Activated CD4-positive, alpha-beta T cell treated with anti-CD3 and anti-CD28 coated beads, Interleukin-10, Interleukin-2, amounts not matched to agents 100 ng/mL and 50 ng/mL, durations not matched to agents 16 hours and 8 hours (primary cell): ENCODE measurements at places on chromosomes 5 and 9.

- no peak for DNase-seq
Observed at GRCh38 chr9:33408087-33408486, 5.7 kb upstream of the AQP7 start.

DNA sequence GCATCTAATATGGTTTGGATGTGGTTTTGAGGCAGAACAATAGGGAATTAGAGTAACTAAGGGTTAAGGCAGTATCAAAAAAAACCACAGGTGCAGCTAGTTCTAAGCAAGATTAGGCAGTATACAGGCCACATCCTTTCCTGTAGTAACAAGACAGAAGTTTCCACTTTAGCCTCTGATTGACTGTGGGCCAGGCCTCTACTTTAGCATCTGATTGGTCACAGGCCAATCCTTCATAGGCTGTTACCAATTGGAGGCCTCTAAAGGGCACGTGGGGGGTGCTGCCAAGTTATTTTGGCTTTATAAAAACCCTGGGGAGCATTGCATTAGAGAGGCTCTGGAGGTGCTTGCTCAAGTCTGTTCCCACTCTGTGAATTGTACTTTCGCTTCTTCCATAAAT lies 144.1 kb upstream of the ST8SIA4 start:
- peak; percentile 3 for DNase-seq

DNA sequence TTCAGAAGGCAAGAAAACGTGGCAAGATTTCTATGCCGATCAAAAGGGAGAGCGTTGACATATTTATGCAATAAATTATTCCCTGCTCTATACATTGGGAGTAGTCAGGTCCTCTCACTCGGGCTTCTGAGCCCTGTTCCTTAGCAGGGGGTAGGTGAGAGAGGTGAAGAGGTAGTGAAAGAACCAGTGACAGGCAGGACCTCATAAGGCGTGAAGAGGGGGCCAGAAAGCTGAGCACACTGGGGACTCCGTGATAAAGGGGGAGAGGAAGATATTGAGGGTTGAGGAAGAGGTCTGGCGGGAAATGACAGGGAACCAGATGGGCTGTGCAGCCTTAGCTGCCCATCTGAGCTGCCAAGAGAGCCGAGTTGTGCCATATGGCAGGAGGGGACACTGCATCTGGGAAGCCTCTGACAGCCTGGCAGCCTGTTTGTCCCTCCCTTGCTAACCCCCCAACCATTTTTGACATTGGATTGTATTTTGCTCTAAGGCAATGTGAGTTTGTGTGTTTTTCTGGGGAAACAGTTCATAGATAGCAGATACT lies 782 bp upstream of the CDC20B start:
- no peak for DNase-seq

DNA sequence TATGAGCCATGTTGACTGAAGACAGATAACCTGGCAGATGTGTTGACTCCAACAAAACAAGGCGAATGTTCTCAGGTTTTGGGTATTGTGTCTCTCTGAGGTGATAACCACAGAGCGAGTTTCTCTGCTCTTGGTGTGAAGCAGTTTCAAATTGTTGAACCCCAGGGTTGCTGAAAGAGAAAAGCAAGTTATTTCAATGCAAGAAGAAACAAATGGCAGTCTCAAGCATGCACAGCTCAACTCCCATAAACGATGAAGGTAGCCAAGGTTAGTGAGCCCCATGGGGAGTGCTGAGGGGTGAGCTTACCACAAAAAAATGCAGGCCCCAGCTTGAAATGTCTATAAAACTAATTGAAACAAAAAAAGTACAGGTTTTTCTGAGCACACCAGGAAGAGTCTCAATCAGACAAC lies 220.8 kb upstream of the DAPK1 start:
- peak; percentile 55 for DNase-seq

DNA sequence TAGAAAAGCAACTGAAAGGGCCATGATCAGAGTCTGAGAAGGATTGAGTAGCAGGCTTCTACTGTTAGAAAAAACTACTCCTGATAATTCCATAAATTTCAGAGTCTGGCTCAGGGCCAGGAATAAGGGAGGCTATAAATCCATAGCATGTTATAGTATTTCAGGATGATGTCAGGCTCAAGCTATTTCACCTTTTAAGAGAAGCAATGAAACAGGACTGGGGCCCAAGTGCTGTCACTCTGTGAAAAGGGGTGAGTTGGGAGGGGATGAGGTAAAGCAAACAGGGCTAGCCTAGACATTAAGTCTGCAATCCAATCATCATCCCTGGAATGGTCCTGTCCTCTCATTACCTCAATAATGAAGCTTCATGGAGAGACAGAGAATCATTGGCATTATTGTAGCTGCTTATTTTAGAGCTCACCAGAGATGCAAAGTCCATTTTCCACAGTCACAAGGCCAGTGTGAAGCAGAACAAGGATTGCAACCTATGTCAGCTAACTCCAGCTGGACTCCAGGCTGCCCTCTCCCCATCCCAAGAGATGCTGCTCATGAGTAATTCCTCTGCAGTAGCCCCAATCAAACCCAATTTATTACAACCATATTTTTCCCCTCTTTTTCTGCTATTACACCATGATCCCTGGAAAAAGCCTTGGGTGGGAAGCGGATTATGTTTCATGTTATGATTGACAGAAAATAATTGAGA lies 56.0 kb downstream of the PAPPA start:
- DNase-seq: no peak

- no peak for DNase-seq
Observed at GRCh38 chr5:130111746-130112145, 207.5 kb downstream of the CHSY3 start.

- DNase-seq: peak; percentile 79
Observed at GRCh38 chr5:151141535-151141934, 16.0 kb downstream of the ANXA6 start.

- no peak for DNase-seq
Observed at GRCh38 chr9:129458663-129459546, 162.0 kb downstream of the C9orf50 start.

GRCh38 chr5:35502206-35502605 lies 115.5 kb upstream of the SPEF2 start:
- DNase-seq: no peak

GRCh38 chr5:61754792-61755191 lies 422.7 kb downstream of the ZSWIM6 start:
- no peak for DNase-seq

DNA sequence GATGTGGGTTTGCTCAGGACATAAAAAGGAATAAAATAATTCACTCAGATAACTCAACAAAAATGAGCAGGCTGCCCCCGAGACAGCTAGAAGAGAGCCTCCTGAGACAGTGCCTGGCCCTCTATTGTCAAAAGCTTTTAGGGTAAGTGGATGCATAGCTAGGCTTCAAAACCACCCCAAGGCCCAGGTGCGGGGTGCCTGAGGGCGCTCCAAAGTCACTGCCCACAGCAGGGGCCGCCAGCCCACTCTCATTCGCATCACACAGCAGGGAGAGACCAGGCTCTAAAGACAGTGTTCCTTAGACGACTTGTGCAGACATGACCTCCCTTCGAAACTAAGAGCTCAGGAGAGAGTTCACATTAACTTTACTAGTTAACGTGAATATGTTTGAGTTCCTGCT lies 271.5 kb downstream of the FSTL4 start:
- DNase-seq: no peak

DNA sequence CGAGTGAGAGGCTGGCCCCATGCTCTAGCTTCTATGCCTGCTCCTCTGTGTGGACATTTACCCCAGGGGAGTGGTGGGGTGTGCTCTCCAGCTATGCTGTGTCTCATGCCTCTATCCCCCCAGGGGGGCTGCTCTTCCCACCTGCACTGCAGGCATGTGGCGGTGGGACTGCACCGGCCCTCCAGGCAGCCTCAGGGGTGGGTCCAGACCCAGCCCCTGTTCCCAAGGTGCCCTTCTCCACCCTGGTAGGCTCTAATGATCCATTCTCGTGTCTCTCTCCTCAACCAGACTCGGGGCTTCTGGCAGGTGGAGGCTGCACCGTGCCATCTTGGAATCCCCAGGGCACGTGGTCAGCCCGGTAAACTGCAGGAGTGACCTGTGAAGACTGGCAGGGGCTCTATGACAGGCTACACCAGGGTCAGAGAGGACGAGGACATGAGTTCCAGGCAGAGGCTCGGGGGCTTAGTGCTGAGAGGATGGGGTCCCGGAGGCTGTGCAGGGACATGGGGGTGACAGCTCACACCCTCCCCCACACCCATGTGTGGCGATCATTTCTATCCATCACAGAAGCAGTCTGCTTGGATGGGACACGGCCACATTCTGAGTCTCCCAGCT lies 22.7 kb upstream of the COL5A1 start:
- no peak for DNase-seq

- DNase-seq: no peak
Observed at GRCh38 chr9:71814815-71815214, 46.5 kb upstream of the CEMIP2 start.

GRCh38 chr9:124507880-124508423 lies 753 bp upstream of the NR5A1 start:
- DNase-seq: no peak

GRCh38 chr5:170297589-170298462 lies at the start of gene LCP2:
Gene LCP2 (minus strand): TSS chr5:170297777. CDS start chr5:170297611, 166 bp downstream.
- DNase-seq: peak; percentile 86

GRCh38 chr9:20863945-20864344 lies 167.5 kb downstream of the HACD4 start:
- DNase-seq: no peak

GRCh38 chr5:169817031-169817430 lies 163.3 kb downstream of the INSYN2B start:
- DNase-seq: no peak

DNA sequence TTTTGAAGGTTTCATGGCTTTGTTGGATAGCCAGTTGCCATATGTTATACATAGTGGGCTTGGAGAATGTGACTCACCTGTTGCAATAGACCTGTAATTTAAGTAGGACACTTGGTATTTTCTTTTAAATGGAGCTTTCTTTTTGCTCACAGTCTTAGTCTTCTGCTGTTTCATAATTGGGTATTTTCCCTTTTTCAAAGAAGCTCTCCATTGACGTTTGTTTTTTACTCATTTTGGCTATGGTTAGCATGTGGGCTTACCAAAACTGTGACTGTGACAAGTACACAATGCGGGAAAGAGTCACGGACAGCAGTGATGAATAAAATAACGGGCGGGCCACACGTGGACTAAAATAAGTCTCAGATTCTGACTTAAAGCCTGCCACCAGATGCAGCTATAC lies 23.2 kb upstream of the RNF20 start:
- DNase-seq: peak; percentile 71

DNA sequence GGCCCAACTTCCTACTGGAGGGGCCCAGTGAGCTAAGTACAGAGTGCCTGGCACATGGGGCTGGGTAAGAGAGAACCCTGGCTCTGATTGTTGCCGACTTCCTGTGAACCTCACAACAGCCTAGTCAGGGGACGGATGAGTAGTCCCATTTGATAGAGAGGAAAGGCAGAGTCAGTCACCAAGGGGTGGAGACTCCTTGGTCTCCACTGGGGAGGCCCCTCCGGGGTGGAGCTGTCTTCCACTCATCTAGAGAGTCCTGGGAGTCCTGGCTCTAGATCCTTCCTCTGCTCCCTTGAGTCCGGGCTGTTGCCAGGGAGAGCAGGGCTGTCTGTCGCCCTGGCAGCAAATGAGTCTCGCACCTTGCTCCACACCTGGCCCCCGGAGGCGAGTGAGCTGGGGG lies 8.0 kb downstream of the GRK6 start:
- DNase-seq: peak; percentile 83

DNA sequence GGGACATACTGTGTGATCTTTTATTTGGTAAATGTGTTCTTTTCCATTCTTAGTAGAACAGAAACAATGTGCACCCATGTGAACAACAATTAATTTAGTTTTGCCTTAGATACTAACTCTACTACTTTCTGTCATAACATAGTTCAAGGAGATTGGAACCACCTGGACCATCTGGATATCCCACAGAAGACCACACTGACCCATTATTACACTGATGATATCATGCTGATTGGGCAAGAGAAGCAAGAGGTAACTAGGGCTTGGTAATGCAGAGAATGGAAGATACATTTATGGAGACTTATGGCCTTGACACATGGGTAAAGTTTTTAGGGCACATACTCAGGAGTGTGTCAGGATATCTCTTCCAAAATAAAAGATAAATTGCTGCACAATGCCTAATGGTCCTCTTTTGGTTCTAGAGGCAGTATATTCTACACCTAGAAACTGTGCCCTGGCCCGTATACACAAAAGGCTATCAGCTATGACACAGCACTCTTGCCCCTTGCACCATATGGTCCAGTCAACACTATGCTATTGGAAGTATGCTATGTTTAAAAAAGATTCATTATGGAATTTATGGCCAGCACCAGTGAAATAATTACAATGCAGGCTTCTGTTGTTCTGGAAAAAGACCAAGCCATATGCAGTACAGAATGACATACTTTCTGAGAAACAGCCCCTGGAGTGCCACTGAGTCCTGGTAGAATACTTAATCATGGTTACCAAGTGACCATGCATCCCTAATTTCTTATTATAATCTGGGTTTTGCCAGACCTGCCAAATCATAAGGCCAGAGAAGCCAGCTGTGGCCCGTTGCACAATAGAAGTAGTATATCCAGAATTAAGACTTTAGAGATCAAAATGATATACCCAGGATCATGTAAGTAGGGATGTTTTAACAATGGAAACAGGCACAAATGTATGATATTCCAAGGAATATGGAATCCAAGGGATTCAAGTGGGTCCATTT lies 41.6 kb upstream of the MROH2B start:
- no peak for DNase-seq

DNA sequence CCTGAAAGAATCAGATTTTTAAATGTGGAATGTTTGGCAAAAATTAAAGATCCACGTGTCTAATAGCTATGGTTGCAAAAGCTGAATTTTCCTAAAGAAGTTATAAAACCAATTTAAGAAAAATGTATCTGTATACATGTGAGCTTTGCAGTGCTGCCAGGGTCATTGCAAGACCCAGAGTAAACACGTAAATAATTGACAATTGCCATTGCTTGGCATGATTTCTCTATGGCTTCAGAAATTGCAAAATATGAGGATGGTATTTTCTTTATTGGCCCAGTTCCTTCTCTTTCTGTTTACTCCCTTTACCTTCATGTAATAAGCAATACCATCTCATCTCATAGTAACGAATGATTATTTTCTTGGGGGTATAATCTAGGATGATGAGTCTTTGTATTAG lies 123.9 kb downstream of the ERCC6L2 start:
- DNase-seq: no peak

- no peak for DNase-seq
Observed at GRCh38 chr5:136079195-136079985, 50.6 kb downstream of the TGFBI start.

- no peak for DNase-seq
Observed at GRCh38 chr5:130066644-130067043, 162.4 kb downstream of the CHSY3 start.

DNA sequence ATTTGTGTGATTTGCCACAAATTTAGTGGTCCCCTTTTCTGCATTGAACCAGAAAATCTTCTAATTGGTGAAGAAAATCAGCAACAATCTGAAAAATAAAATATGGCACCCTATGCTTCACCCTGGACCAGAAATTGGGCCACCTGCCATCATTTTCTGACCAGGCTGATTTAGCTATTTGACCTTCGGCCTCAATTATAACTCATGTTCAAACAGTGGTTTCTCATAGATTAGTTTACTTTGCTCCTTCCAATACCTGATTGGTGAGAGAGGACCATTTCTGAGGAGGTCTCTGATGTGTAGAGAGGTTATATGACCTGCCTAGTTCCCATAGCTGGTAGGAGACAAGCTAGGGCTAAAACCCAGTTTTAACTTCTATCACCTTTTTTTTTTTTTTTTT lies 59.0 kb downstream of the PTTG1 start:
- no peak for DNase-seq
